ENCODE measurements at places on chromosomes 5 and 9.

- no peak for DNase-seq
These were observed 45.7 kb downstream of the PIP5K1B start for GRCh38 chr9:68750786-68751185.

DNA sequence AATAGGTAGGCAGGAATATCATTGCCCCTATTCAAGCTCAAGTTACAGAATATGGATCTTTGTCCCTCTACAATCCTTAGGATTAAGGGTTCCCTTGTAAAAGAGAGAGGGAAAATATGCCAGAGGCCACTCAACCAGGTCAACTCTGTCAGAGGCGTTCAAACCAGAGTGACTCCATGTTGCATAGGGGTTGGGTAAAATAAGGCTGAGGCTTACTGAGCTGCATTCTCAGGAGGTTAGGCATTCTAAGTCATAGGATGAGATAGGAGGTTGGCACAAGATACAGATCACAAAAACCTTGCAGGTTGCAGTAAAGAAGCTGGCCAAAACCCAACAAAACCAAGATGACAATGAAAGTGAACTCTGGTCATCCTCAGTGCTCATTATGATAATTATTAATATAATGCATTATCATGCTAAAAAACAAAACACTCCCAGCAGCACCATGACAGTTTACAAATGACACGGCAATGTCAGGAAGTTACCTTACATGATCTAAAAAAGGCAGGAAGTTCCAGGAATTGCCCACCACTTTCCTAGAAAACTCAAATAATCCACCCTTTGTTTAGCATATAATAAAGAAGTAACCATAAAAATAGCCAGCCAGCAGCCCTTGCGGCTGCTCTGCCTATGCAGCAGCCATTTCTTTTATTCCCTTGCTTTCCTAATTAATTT lies 64.8 kb downstream of the ERP44 start:
- DNase-seq = no peak

DNA sequence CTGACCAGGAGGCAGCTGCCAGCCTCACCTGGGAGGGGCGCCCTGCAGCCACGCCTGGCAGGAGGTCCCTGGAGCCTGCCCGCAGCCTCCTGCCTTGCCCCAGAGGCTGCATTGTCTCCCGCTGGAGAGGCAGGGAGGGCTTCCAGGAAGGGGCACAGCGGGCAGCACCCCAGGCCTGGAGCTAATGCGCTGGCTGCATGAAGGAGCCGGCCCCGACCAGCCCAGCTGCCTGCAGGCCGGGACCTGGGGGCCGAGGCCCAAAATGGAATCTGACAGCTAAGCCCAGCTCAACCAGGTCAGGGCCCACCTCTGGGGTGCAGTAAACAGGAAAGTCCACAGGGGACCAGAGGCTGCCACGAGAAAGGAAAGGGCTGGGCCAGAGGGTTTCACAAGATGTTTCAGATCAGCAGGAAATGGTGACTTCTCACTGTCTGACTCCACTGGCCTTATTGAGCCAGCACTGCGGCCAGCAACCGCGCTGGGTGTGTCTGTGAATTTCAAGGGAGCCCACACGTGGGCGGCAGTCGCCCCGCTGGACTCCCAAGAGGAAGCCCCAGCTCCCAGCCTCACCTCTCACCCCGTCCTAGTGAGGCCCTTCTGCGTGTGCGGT lies 18.6 kb upstream of the NOTCH1 start:
- peak; percentile 52 for DNase-seq

GRCh38 chr5:174559141-174559540 lies 165.2 kb upstream of the MSX2 start:
- DNase-seq = peak; percentile 27

DNA sequence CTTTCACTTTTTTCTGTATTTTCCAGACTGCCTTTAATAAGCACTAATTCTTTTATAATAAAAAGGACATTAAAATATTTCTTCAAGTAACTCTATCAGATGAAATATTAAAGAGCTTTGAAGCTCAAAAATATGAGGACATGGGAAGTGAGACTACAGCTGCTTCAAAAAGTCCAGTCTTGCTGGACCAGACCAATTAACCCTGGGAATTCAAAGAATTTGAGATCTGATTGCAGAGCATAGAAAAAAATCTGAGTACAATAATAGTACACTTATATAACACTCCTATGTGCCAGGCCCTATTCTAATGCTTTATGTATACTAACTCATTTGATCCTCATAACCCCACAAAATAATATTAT lies 9.8 kb downstream of the TMEM245 start:
- DNase-seq = no peak

- DNase-seq = peak; percentile 36
These were observed 87.3 kb upstream of the GNAQ start for GRCh38 chr9:78118742-78119473.

DNA sequence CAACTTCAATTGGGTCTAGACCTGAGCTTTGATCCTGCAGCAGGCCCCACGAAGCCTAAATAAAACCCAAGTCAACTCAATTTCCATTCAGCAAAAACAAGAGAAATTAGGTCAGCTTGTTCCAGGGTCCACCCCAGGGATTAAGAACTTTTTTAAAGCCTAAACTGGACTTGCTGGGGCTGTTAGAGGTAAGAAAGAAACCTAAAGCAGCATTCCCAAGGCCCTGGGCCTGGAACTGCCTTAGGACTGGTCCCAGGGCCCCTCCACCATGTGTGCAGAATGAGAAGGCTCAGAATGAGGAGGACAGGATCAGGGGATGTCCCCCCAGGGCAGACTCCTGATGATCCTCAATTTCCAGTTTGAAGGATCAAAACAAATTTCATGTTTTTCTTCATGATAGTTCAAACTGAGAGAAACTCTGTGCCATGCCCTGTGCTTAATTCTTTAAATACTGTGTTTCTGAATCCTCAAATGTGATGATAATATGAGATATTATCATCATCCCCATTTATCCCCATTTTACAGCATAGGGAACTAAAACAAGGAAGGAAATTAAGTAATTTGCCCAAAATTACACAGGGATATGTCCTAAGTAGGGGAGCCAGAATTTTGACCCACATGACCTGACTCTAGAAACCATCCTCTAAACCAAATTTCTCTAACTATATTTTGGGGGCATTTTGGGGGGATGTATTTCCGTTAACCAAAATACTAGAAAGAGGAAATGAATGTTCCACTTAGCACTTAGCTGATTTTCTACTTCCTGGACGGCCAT lies 64.5 kb downstream of the DENND1A start:
- DNase-seq = no peak

GRCh38 chr5:165137701-165138100 lies 1632.3 kb downstream of the MAT2B start:
- DNase-seq = no peak

- no peak for DNase-seq
These were observed 28.4 kb upstream of the TLE1 start for GRCh38 chr9:81717747-81718077.

DNA sequence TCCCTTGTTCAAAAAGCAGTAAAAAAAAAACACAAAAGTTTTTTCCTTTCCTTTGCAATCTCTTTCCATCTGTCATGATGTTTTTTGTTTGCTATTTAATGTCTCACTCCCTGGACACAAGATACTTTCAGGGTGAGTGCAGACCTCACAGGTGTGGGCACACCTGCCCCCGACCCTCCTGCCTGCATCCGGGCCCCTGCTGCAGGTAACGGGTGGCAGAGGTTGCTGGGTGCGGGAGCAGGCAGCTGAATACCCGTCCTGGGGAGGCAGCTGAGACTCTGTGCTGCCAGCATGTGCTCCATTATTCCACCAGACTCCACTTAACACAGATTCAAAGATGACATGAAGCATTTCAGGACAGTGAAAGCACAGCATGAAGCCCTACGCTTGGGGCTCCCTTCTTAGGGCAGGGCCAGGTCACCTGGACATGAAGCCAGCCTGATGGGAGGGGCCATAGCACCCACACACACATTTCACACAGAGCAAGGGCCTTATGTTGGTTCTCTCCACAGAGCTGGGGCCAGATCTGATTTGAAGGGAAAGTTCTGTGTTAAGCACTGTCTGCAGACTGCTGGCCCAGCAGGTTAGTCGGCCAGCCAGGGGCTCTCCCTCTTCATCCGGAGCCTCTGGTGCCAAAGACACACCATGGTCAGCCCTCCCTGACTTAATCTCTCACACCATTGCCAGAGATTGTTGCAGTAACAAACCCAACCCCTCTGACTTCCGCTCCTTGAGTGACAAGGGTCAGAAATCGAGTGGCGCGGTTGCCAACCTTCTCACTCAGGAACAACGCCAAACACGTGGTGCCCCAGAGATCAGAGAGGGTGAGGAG lies 13.0 kb downstream of the NEK6 start:
- no peak for DNase-seq

- DNase-seq = no peak
These were observed 14.8 kb downstream of the EEIG1 start for GRCh38 chr9:127965953-127966352.

DNA sequence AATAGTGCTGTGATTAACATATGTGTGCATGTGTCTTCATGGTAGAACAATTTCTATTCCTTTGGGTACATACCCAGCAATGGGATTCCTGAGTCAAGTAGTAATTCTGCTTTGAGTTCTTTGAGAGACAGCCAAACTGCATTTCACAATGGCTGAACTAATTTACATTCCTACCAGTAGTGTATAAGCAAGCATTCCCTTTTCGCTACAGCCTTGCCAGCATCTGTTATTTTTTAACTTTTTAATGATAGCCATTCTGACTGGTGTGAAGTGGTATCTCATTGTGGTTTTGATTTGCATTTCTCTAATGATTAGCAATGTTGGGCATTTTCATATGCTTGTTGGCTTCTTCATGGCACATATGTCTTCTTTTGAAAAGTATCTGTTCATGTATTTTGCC lies 308.5 kb downstream of the ARRDC3 start:
- DNase-seq = peak; percentile 94

- DNase-seq = no peak
These were observed 32.1 kb downstream of the USP20 start for GRCh38 chr9:129867136-129868022.

DNA sequence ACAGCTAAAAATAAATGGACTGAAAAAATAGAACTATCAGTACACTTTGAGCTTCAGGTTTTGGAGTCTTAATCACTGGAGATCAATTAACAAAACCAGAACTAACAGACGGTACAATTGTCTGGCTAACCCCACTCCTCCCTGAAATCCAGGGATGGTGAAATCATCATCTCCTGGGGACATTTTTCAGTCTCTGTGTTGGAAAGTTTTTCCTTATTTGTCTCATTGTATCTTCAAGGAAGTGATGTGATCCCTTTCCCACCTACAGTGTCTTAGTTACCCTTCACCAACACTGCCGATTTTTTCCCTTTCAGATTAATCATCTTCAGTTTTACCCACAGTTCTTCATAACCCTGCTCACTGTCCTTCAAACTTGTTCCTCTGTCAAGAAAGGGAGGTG lies 81.9 kb downstream of the MAP1B start:
- DNase-seq = peak; percentile 25

GRCh38 chr9:119357336-119358096 lies 11.7 kb downstream of the BRINP1 start:
- DNase-seq = no peak

DNA sequence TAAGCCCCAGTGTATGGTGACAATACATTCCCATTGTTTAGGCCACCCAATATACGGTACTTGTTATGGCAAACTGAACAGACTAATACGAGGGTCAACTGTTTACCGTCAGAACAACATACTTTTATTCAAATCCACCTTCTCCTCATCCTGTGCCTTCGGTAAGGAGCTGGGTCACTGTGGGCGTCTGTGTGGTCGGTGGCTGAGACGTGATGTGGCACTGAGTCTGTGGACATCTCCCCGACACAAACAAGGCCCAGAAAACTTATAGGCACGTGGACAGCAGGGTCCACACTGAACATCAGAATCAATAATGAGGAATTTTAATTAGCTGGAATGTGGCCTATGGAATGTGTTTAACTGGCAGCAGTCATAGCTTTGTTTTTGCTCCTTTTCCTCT lies 154.3 kb upstream of the IRX2 start:
- no peak for DNase-seq

DNA sequence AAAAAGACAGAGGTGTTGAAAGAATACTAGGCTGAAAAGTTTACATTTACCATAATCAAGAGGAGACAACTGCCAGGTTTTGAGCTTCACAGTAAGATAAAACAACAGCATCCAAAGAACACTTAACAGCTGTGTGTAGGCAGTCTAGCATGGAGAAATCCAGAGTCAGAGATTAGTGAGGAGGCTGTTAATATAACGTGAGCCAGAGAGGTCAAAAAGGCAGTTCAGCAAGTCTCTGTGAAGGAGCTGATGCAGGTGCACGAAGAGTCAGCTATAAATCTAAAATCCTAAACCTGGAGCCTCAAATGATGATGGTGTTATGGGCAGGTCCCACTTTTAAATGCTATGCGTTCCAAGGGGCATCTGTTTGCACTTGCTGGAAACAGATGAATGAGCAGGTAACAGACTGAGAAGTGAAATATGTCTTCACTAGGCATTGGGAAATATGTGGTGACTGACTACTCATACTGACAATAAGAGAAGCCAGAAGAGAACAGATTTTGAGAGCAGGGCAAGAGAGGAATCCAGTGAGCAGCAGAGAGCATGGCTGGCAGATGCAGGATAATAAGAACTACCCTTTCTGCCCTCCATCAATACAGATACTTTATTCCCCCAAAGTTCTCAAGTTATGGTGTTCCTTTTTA lies 8.7 kb downstream of the APTX start:
- DNase-seq = no peak

DNA sequence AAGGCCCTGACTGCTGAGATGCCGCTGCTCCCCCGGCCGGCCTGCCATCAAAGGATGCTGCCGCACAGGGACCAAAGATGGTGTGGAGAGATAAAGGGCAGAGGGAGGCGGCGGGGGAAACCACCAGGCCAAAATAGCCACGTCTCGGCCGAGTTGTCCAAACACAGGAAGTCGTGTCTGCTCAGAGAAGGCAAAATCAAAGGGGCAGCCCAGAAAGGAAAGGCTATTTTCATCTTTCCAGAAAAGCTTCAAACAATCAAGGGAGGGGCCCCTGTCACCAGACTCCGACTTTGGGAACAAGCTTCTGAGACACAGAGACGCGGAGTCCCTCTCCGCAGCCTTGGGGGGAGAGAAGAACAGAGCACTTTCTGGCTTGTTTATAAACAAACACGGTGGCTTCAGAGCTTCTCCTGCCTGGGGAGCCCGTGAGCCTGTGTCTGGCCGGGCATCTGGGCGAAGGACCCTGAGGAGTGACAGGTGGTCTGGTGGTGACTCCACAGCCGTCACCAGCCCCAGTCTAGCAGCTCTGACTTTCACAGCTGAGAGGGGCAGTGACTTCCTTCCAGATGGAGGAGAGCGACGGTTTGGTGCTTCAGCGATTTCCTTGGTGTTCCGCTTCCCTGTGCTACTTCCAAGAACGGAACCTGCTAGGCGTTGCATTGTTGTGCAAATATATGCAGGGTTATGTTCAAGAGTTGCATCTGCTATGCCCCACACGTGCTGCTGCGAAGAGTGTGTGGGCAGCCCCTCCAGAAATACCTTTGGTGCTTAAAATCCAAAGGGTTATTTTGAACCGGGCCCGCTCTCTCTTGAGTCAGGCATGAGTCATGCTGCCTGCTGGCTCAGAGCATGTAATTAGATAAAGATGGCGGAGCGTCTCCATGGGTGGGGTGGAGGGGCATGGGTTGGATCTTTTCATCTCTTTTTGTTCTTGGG lies 24.0 kb downstream of the ADAMTSL2 start:
- peak; percentile 89 for DNase-seq

DNA sequence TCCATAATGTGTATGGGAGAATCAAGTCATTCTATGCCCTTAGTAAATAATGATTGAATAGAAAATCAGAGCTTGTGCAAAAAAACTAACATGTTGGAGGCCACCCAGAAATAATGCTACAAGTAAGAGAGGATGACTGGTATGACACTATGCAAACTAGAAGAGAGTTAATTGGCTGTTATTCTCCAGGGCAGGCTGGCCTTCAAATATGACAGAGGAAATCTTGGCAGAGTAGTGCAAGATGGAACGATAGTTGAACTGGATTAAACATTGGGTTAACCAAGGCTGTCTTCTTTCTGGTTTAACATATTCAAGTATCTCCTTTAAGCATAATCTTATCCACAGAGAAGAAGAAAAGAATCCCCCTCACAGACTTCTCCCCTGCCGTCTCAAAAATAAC lies 196.1 kb downstream of the MPDZ start:
- no peak for DNase-seq

Measured in fibroblast of upper back skin (primary cell).